ENCODE measurements at places on chromosomes 4 and X.

DNA sequence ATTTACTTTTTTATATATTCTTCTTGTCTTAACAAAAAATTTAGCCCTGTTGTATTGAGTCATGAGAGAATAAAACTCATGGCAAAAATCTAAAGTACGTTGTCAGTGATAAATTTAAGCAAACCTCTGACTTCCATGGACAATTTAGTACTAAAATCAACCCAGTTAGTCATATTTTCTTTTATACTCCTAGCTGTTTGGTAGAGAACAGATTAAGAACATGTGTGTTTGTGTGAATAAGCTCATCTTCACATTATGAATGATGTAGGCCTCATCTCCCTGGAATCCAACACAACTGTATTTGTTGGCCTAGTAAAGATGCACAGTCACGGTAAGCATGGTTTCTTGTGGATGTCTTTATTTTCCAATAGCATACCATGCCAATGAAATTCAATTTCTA, 40.8 kb upstream of the FAM47B start:
- no peak for DNase-seq

DNA sequence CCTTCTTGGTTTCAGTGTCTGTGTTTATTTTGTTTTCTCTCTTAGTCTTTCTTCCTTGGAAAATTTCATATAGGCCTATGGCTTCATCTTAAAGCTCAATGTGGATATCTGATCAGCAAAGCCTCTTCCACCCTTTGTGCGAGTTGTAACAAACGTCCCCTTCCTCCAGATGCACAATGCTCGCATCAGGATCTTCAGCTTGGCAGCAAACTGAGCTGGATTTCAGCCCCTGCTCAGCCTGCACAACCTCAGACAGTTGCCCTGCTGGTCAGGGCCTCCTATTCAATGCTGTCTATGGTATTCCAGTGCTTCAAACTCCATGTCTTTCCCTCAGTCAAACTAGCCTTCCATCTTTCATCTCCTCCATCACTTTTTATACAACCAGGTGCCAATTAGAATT, 309.4 kb downstream of the ARHGAP24 start:
- no peak for DNase-seq

GRCh38 chr4:151418385-151418784, 9.4 kb downstream of the FHIP1A start:
- DNase-seq, result no peak

- no peak for DNase-seq
These were observed 198.8 kb upstream of the BMP3 start for GRCh38 chr4:80831383-80832361.

All from NCI-H510A (cell line).